Renal cortical epithelial cell (primary cell): ENCODE measurements at places on chromosomes 16 and 17. TPM values are rescaled to one million over a fixed set of nuclear protein-coding genes. Genes with fewer than 3 reads are reported as not detected.

GRCh38 chr17:72353502-72353901 lies 232.7 kb downstream of the SOX9 start:
- DNase-seq = no peak

GRCh38 chr17:12568358-12569251 lies 97.1 kb upstream of the MYOCD start:
- no peak for DNase-seq

DNA sequence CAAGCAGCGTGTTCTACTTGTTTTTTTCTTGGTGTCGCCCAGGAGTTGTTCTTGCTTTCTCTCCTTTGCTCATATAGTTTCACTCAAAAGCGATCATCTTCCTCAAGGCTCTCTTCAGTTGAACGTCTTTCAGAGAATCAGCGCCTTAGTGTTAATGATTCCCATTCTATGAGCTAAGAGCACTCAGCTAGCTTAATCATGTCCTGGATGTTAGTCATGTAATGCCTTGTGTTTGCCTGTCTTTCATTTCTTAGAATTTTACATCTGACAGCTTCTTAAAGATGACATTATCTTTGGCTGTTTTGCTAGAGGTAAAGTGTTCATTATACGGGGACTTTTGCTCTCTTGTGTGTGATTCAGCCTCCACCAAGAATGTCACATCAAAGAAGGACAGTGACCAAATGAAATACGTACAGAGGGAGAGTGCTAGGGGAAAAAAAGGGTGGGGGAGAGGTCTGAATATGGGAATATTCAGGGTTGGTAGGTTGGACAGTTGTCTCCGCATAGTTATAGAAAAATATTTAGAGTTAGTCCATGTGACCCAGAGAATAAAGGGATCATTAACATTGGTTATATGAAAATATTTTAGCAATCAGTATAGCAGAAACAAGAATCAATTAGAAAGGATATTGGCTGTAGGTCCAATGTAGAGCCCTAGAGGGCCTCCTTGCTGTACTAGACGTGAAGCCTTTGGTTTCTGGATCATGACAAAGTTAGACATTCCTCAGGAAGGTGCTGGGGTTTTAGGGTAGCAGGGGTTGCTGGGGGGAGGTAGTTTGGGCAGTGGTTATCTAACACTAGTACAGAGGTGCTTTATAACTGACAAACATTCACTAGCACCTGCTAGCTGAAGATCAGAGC lies 31.9 kb upstream of the ANKFN1 start:
- no peak for DNase-seq

- DNase-seq = no peak
Measured at GRCh38 chr16:27410761-27411160, 8.8 kb downstream of the IL21R start.

Gene CDH5
- total RNA-seq = 0.65 and 0.87 TPM in 2 replicates

Gene ORAI3
- total RNA-seq = 32.5 and 51.4 TPM in 2 replicates
